ENCODE measurements at places on chromosomes 16 and 17.

GRCh38 chr16:30777591-30778297 lies 9.3 kb downstream of the ZNF629 start:
- no peak for DNase-seq

DNA sequence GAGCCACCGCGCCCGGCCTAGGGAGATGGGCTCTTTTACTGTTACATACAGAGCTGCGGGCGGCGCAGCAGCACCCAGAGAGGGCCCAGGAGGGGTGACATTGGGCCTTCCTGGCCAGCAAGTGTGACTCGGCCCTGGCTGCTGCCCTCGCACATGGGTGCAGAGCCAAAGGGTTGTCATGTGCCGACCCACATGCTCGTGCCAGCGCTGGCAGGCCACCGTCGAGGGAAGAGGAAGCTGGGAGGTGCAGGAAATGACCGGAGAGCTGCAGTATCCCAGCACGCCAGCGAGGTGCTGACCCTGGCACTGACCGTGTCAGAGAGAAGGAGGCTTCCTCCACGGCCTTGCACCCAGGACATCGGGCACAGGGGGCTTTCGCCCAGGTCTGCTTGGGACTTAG lies 8.0 kb downstream of the ENDOV start:
- no peak for DNase-seq

DNA sequence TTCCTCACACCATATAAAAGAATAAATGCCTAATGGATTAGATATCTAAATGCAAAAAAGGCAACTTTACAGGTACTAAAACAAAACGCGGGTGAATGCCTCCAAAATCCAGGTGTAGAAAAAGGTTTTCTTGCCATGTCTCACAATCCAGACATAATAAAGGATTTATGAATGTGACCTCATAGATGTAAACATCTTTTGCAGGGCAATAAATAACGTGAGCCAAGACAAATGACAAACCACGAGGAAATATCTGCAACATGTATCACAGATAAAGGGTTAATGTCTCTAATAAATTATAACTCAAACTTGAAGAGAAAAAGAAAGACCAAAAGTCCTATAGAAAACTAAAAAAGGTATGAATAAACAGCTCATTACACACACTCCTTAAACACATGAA lies 180.7 kb downstream of the PARN start:
- no peak for DNase-seq

DNA sequence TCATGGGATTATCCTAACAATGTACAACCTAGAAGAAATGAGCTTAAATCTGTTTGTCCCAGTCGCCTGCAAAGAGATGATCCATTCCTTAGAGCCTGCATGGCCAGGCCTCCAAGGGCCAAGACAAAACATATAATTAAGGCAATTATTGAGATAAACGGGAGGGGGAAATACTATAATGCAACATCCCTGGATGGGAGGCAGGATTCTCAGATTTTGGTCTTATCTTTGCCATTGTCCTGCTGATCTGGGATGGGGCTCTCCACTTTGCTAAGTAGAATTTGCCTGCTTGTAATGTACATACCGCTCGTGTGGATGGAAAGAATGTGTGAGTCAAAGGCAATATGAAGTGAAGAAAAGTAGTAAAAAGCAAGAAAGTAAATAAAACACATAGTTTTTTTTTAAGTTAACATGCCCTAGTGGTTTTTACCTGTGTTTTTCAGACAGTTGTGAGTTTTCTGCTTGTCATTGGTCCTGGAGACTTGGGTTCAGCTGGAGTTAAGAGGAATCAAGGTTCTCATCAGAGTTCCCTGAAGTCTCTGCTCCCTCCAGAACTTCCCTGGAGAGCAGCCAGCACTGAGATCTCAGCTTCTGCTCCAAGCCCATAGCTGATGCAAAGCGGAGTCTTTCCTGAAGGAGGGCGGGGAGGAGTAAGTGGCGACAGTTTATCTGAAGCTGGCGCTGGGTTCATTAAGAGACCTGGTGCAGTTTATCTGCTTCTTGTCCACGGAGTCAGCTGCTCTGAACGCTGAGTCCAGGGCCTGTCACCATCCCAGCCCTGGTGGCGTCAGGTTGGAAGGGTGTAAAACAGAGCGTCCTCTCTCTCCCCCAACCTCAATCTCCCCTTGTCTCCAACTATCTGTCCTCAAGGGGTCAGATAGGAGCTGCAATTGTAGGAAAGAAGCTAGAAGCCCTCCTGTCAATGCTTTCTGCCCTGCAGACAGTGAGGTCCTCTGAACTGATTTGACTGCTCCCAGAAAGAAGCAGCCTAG lies 30.1 kb downstream of the HOXB1 start:
- DNase-seq, result no peak

- no peak for DNase-seq
Measured at GRCh38 chr16:89020925-89021595, 44.1 kb upstream of the CBFA2T3 start.

GRCh38 chr16:12515746-12516145 lies 287.9 kb downstream of the CPPED1 start:
- DNase-seq, result no peak

DNA sequence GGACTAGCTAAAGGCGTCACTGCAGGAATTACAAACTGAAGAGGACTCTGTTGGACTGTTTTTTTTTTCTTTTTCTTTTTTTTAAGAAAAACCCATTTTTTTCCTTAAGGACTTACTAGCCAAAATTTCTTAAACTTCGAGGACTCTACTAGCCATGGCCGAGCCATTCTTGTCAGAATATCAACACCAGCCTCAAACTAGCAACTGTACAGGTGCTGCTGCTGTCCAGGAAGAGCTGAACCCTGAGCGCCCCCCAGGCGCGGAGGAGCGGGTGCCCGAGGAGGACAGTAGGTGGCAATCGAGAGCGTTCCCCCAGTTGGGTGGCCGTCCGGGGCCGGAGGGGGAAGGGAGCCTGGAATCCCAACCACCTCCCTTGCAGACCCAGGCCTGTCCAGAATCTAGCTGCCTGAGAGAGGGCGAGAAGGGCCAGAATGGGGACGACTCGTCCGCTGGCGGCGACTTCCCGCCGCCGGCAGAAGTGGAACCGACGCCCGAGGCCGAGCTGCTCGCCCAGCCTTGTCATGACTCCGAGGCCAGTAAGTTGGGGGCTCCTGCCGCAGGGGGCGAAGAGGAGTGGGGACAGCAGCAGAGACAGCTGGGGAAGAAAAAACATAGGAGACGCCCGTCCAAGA lies 878 bp downstream of the HEXIM1 start:
- DNase-seq, result peak; percentile 85

GRCh38 chr16:2784358-2785100 lies 2.8 kb downstream of the PRSS33 start:
- DNase-seq, result no peak

GRCh38 chr17:29585080-29585751 lies 4.2 kb downstream of the GIT1 start:
- DNase-seq, result no peak

GRCh38 chr16:27954191-27954590 lies 109.3 kb downstream of the GSG1L start:
- DNase-seq, result no peak

- DNase-seq, result no peak
Measured at GRCh38 chr17:29215717-29216116, 30.9 kb upstream of the CRYBA1 start.

DNA sequence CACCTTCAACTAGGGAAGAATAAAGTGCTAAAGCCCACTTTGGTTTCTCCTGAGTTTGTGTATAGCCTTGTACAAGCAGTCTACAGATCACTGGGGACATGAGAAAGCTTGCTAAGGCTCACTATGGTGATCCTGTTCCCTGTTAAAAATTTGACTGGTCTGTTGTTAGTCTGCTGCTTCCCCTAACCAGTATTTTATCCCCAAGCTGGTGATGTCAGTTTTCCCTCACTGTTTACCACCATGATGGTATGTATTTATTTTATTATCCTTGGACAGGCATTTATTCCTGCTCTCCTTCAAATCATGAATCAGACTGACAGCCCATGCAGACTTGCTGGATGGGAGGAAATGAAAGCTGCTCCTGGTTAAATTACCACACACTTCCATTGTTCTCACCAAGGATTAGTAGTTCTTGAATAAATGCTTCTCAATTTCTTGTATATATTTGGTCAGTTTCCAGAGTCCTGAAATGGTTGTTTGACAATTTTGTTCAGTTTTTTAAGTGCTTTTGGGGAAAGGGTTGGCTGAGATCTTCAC lies 99.6 kb downstream of the CA4 start:
- no peak for DNase-seq

- no peak for DNase-seq
Measured at GRCh38 chr16:27728691-27729090, 178.7 kb downstream of the KATNIP start.

DNA sequence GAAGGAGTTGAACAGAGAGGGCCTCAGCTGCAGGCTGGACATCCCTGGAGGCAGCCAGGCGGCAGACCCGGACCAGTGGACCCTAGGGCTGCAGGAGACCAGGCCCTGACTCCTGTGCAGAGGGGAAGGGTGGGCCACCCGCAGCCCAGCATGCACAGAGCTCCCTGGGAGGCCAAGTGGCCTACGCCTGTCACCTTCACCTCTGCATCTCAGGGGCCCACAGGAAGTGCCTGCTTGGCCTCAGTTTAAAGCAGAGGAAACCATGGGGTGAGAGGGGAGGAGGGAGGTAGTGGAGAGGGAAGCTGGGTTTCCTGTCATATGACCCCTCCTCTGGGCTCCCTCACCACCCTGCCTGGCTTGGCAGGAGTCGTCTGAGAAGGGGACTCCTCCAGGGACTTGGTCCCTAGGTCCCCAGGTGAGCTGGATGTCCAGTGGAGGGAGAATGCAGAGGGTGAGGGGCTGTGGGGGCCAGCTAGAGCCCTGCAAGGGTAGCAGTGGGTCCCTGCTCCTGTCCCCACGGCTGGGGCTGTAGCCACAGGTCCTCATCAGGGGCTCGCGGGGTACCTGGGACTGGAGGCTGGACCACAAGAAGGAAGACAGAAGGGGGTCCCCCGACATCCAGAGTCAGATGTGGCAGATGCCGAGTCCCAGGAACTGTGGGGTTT lies at the start of gene TMC8:
Gene TMC8, plus strand, starts transcription at position 335 of the 665 bp plus-strand sequence. CDS start 818 bp downstream, outside the sequence.
- DNase-seq, result no peak

DNA sequence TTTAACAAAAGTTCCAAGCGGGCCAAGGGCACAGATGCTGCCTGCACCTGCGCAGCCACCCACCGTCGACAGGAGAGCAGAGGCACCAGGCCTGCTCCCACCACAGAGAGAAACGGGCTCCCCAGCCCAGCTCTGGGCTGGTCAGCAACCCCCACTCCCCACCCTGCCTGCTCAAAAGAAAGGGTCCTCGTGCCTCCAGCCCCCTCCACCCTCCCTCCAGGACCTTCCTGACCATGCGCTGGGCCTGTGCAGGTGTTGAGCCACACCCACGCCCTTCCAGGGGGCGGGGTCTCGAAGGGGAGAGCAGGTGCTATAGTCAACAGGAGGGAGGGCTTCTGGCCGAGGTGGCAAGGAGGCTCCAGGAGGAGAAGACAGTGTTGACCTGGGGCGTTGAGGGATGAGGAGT lies 25.3 kb downstream of the ZNF778 start:
- DNase-seq, result no peak

DNA sequence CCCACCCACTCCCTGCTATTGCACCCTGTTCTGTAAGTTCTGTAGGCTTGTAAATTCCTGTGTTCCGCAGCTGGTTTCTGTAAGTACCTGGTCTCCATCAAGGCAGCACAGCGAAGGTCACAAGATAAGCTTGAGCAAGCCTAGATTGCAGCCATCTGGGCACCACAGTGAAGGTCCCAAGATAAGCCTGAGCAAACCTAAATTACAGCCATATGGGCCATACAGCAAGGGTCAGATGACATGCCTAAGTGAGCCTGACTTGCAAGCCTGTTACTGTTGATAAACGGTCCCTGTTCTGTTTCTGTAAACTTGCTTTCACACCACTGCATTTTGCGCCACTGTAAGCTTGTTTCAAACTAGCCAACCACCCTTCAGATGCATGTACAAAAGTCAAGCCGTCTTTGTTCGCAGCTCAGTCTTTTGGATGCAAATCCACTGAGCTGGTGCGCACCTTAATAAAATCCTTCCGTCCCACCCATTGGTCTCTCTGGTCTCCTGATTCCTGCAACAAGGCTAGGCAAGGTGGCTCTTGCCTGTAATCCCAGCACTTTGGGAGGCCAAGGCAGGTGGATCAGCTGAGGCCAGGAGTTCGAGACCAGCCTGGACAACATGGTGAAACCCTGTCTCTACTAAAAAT lies 42.6 kb upstream of the ATF7IP2 start:
- DNase-seq, result no peak

DNA sequence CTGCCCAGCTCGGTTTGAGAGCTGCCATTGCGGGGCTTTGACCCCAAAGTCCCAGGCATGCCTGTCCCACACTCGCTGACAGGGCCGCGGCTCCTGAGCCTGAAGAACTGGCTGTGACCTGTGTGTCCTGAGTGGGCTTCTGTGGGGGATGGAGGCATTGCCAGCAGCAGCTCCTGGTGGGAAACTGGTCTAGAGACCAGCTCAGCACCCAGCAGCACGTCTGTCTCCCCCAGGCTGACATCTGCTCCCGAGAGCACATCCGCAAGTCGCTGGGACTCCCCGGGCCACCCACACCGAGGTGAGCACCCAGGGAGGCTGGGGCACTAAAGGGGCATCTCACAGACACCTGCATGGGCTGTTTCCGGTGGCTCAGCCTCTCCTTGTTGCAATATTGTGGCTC lies 13.4 kb downstream of the ENDOV start:
- no peak for DNase-seq

- DNase-seq, result no peak
Measured at GRCh38 chr16:65831903-65832666, 534.4 kb upstream of the CDH5 start.

- no peak for DNase-seq
Measured at GRCh38 chr17:13888056-13888609, 181.2 kb upstream of the COX10 start.

GRCh38 chr16:22353191-22353919 lies 21.1 kb downstream of the CDR2 start:
- DNase-seq, result no peak

- no peak for DNase-seq
Measured at GRCh38 chr17:32917842-32918241, 10.1 kb upstream of the TMEM98 start.

DNA sequence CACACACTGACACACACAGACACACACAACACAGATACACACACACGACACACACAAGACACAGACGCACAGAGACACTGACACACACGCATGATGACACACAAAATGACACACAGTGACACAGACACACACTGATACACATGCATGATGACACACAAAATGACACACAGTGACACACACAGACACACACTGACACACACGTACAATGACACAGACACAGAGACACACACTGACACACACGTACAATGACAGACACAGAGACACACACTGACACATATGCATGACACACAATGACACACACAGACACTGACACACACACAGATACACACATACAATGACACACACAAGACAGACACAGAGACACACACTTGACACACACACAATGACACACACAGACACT lies 10.3 kb downstream of the CACNG1 start:
- no peak for DNase-seq

DNA sequence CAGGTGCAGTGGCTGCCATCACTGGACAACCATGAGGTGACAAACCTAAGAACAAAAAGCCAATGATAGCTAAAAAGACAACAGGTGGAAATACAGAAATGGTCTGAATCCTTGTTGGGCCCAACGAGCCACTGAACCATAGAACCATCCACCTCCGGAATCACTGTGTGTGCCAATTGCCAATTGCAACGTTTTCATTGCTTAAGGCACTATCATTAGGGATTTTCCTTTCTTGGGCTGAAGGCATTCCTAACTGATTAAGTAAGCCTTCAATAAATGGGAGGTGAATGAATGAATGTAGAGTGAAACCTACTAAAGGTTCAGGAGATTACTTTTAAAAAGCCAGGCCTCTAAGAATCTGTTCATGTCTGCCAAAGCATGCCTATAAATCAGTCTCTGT lies 3.6 kb downstream of the USP31 start:
- DNase-seq, result no peak
